Pancreas (tissue), 10 donors: ENCODE measurements at places on chromosomes 6 and 20. TPM values are rescaled to one million over a fixed set of nuclear protein-coding genes. Genes with fewer than 3 reads are reported as not detected.

DNA sequence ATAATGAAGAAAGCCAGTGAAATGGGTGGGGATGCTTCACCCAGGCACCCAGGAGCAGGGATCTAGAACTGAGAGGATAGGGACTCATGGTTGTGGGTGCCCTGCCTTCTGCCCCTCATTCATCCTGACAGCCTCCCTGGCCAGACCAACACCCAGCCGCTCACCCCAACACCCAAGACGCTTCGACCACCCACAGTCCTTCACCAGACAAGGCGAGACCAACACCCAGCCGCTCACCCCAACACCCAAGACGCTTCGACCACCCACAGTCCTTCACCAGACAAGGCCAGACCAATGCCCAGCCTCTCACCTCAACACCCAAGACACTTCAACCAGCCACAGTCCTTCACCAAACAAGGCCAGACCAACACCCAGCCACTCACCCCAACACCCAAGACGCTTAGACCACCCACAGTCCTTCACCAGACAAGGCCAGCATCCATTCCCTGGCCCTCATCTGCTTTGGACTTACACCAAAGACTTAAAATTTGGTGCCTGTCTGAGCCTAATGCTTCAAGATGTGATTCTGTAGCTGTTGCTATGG, 131.5 kb downstream of the ANKRD60 start:
- no peaks in the 10 kb centered on the region for H3K36me3 ChIP-seq
- DNase-seq: no peak
- H3K4me1 ChIP-seq: no peaks in the 10 kb centered on the region

GRCh38 chr6:107932580-107932979, 25.4 kb downstream of the SEC63 start:
- H3K36me3 ChIP-seq: no peaks in the 10 kb centered on the region
- H3K27me3 ChIP-seq: no peaks in the 10 kb centered on the region
- no peak for DNase-seq
- peaks cover 5% of the 10 kb centered on the region for H3K4me1 ChIP-seq
- no peak overlapping the region for H3K27ac ChIP-seq

DNA sequence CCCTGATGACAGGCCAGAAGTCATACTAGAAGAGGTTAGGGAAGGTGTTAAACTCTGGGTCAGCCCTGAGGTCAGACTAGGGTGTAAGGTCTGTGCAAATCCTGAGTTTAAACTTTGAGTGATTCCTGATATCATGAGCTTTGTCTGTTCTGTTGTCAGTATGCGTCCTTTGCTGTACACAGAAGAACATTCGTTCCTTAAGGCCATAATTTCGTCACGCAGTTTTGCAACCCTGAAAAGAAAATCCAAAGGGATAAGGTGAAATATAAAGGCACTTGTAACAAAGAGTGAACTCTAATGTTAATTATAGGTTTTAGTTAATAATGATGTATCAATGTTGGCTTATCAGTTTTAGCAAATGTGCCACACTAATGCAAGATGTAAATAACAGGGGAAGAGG, 2.3 kb downstream of the DST start:
- DNase-seq: no peak
- H3K27ac ChIP-seq: no peak overlapping the region
- H3K4me3 ChIP-seq: no peak overlapping the region

- no peak overlapping the region for H3K4me3 ChIP-seq
- DNase-seq: no peak
- no peak overlapping the region for H3K27ac ChIP-seq
- no peaks in the 10 kb centered on the region for H3K36me3 ChIP-seq
- no peaks in the 10 kb centered on the region for H3K4me1 ChIP-seq
These were observed 13.7 kb downstream of the PNPLA1 start for GRCh38 chr6:36283608-36284007.

GRCh38 chr6:7671076-7671475, 54.8 kb upstream of the BMP6 start:
- H3K36me3 ChIP-seq: no peaks in the 10 kb centered on the region
- H3K4me1 ChIP-seq: no peaks in the 10 kb centered on the region
- no peaks in the 10 kb centered on the region for H3K27me3 ChIP-seq
- H3K27ac ChIP-seq: no peak overlapping the region

GRCh38 chr6:167104388-167104787, 18.5 kb upstream of the CCR6 start:
- no peak overlapping the region for H3K27ac ChIP-seq
- no peaks in the 10 kb centered on the region for H3K27me3 ChIP-seq
- no peaks in the 10 kb centered on the region for H3K4me1 ChIP-seq
- DNase-seq: no peak
- H3K4me3 ChIP-seq: no peak overlapping the region

DNA sequence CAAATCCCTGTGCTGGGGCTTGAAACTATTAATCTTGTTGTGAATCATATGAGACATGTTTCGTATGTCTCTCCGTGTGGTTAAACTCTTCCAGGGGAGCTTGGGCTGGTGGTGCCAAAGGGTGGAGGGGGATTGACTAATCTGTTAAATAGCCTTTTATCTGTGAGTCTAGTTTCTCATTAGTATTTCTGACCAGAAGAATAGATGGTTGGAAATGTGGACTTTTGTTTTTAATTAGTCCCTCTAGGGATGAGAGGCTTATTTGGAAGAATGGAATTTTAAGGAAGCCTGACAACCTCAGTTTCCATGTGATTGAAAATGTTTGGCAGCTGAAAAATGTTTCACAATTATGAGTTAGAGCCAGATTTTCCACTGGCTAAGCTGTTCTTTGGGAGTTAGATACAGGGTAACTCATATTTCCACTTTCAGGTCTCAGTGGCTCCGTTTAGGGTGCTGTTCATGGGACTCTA, 117.3 kb downstream of the BCKDHB start:
- H3K36me3 ChIP-seq: no peaks in the 10 kb centered on the region
- no peak overlapping the region for H3K4me3 ChIP-seq
- no peak for DNase-seq
- no peak overlapping the region for H3K27ac ChIP-seq

GRCh38 chr6:75235271-75235670, 8.3 kb downstream of the COX7A2 start:
- no peak overlapping the region for H3K4me3 ChIP-seq
- H3K27me3 ChIP-seq: no peaks in the 10 kb centered on the region
- no peak overlapping the region for H3K27ac ChIP-seq
- DNase-seq: no peak

DNA sequence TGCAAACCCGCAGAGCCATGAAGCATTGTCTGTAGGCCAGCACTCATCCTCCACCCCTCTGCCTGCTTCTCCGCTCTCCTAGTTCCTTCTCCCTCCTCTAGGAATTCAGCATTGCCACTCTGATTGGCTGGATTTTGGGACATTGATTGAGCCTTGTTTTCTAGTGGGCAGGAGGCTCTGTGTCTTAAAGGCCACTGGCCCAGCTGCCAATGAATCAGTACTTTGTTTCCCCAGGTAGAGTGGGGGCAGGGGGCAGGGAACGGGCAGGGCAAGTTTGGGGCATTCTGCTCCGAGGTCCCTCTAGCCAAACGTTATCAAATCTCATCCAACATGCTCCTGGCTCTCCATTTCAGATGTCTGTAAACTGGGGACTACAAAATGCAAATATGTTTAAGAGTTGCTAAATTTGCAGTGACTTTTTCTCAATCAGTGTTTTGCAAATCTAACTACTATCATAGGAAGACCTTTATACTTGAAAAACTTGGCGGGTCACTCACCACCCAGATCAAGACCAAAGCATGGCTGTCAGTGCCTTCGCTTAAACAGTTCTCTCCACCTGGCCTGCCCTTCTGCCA, 10.4 kb upstream of the BPI start:
- H3K36me3 ChIP-seq: no peaks in the 10 kb centered on the region
- no peak overlapping the region for H3K27ac ChIP-seq
- H3K4me1 ChIP-seq: no peaks in the 10 kb centered on the region
- no peak overlapping the region for H3K4me3 ChIP-seq
- DNase-seq: no peak

GRCh38 chr20:59752101-59752586, 147.8 kb downstream of the PHACTR3 start:
- DNase-seq: no peak
- H3K4me3 ChIP-seq: no peak overlapping the region
- H3K27ac ChIP-seq: no peak overlapping the region
- H3K27me3 ChIP-seq: no peaks in the 10 kb centered on the region
- no peaks in the 10 kb centered on the region for H3K36me3 ChIP-seq

- H3K27me3 ChIP-seq: no peaks in the 10 kb centered on the region
- no peaks in the 10 kb centered on the region for H3K36me3 ChIP-seq
- no peak overlapping the region for H3K4me3 ChIP-seq
- no peak overlapping the region for H3K27ac ChIP-seq
- no peaks in the 10 kb centered on the region for H3K4me1 ChIP-seq
These were observed 243.8 kb upstream of the FOXQ1 start for GRCh38 chr6:1068068-1068467.

The ZNF337 gene
- total RNA-seq: 5.4 TPM

The CPXM1 gene
- total RNA-seq: 5.2 TPM

The ZNF451 gene
- total RNA-seq: 15.8 TPM

The TBP gene
- 4.5 TPM for total RNA-seq

The GJA10 gene
- total RNA-seq: not detected
